ENCODE measurements at places on chromosomes 1 and 21.

- no peak for DNase-seq
These were observed 108.1 kb downstream of the ATG4C start for GRCh38 chr1:62891956-62892562.

GRCh38 chr21:19541602-19542001, 1138.0 kb upstream of the TMPRSS15 start:
- no peak for DNase-seq

- no peak for DNase-seq
These were observed 35.1 kb downstream of the FGGY start for GRCh38 chr1:59331686-59332620.

DNA sequence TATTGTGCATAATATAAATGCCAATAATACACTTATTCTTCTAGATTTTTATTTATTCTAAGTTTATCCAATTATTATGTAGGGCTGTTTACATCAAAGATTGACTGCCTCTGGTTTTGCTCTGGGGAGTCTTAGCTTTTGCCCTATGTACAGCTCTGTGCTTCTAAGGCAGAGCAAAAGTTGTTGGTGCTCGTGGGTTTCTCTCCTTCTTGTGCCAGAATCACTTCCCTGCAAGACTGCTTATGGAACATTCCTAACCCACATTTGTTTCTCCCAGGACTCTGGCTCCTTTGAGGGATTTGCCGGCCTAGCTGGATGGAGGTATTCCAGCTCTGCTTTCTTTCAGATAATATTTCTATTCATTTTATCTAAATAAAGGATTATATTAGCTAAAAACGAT, 849.1 kb downstream of the USP25 start:
- DNase-seq = no peak

- DNase-seq = no peak
These were observed 159.8 kb downstream of the HS2ST1 start for GRCh38 chr1:87074001-87074795.

- DNase-seq = no peak
These were observed 62.4 kb upstream of the DIRAS3 start for GRCh38 chr1:68112835-68113243.

GRCh38 chr21:32226444-32226843, 52.4 kb downstream of the MIS18A start:
- no peak for DNase-seq

GRCh38 chr1:39149509-39149908, 55.0 kb upstream of the MACF1 start:
- no peak for DNase-seq

- DNase-seq = no peak
These were observed 153.9 kb upstream of the SPAG17 start for GRCh38 chr1:118338936-118339335.

- no peak for DNase-seq
These were observed 82.4 kb downstream of the CAMK2N1 start for GRCh38 chr1:20403423-20404145.

GRCh38 chr1:186915555-186915954, 86.8 kb downstream of the PLA2G4A start:
- DNase-seq = no peak
